ENCODE measurements at places on chromosomes 12 and 14.

GRCh38 chr14:28703482-28703881 is 63.1 kb upstream of the FOXG1 start:
- no peak for DNase-seq

GRCh38 chr12:84756961-84757360 is 155.6 kb downstream of the SLC6A15 start:
- DNase-seq: no peak

GRCh38 chr12:62767946-62768345 is 167.0 kb downstream of the PPM1H start:
- DNase-seq: no peak

DNA sequence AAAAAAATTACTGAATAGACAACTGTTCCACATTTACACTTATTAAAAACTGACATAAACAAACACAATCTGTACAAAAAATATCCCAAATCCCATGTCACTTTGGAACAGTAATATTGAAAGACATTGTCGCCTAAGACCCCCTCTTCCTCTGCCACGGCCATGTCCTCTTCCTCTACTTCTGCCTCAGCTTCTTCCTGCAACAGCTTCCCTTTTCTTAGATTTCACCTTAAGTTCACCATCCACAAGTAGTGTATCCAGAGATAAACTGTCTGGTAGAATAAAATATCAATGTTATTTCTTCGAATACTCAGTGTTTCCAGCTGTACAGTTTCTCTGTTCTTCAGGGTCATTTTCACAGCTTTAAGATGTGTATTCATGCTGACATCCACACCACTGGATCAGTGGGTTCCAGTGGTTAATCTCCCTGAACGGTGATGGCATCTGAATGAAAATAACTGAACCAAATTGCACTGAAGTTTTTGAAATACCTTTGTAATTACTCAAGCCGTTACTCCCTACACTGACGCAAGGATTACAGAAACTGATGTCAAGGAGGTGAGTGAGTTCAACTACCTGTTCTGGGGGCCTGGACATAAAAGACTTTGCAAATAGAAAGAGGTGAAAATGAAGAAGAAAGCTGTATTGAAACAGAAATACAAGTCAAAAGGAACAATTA is 208.5 kb downstream of the C12orf50 start:
- DNase-seq: no peak

- no peak for DNase-seq
These were observed 137.3 kb downstream of the C12orf75 start for GRCh38 chr12:105467710-105468366.

GRCh38 chr12:106245767-106246166 is 2.1 kb downstream of the CKAP4 start:
- peak; percentile 81 for DNase-seq

DNA sequence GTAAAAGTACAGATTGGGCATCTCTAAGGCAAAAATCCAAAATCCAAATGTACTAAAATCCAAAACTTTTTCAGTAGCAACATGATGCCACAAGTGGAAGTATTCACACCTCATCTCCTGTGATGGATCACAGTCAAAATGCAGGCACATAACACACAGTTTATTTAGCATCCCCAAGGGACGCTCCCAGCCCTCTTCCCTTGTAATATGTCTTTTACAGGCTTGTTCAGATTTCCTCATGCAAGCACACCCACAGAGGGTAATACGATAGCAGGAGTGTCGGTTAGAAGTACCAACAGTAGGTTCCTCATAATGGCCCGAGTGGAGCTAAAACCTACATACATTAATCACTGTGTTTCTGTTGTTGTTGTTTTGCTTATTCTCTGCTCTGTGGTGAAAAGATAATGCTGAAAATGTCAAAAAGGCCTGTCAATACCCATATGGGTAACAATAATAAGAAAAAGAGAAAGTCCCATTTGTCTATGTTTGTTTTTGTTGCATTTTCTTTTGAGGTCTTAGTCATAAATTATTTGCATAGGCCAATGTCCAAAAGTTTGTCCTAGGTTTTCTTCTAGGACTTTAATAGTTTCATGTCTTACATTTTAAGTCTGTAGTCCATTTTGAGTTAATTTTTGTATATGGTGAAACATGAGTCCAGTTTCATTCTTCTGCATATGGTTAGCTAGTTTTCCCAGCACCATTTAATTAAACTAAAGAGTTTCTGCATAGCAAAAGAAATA is 133.1 kb downstream of the LRIG3 start:
- no peak for DNase-seq

DNA sequence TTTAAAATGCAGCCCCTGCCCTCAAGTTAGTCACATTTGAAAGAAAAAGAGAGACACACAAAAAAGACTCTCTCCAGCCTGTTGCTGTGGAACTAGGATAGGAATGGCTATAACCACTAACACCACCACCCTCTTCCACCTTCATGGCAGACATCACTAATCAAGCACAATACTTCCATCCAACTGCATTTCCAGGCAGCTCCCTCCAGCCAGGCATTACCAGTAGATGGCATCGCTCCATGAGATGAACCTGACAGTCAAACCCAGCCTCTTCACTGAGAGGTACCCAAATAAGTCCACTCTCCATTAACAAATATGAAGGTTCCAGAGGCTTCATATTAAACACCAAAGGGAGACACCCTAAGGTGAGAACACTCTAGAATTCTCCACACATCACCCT is 24.4 kb downstream of the SLC8B1 start:
- DNase-seq: peak; percentile 58

All from RKO (cell line).